ENCODE measurements at places on chromosomes 7 and 10.

GRCh38 chr7:129702761-129703338 is 91.3 kb downstream of the NRF1 start:
- no peak for DNase-seq

DNA sequence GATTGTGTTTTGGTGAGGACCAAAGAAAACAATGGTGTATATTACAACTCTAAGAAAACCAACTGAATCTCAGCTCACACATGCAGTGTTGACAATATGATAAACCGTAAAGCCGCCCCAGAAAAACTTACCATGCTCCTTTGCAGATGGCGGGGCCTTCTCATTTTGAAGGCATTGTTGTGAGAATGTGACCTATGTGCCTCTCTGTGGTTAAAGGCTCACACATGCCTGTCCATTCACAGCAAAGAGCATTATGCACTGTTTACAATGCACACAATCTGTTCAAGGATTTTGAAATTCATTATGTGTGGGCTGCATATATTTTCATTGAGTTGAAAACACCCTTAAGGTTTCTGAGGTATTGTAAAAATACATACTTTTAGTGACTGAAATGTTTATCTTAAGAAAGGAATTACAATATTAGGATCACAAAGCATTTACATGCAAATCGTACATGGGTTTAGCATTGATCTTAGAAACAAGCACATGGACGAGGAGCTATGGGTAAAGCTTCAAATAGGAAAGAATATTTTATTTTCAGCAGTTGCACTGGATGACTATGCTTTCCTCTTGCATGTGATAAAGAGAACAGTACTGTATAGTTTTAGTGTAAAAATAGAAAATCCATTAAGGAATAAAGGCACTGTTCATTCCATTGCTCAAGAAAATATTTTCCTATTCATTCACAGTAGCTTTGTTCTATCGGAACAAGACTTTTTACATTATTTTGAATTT is 334.3 kb downstream of the ARL4A start:
- no peak for DNase-seq

DNA sequence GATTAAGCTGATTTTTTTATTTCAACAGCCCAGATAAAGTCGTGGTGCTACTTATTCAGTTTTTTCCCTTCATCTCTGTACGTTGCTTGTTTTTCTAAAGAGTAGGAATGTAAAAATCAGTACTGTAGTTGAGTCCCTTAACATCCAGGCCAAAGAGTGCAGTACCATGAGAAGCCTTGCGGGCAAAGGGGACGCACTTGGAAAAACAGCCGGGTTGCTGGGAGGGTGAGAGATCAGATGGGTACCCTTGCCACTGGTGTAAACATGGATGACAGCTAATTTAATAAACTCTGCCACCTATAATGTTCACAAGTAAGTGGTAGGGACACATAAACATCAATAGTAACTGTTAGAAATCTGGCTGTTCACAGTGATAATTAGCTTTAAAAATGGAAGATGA is 175.9 kb downstream of the POU6F2 start:
- DNase-seq, result no peak

- DNase-seq, result no peak
Observed at GRCh38 chr7:90276033-90276728, 31.2 kb downstream of the CFAP69 start.

- no peak for DNase-seq
Observed at GRCh38 chr10:65864529-65864928, 1061.3 kb upstream of the LRRTM3 start.

GRCh38 chr10:119370972-119371703 is 163.8 kb downstream of the GRK5 start:
- no peak for DNase-seq

GRCh38 chr7:27361522-27361921 is 118.9 kb downstream of the EVX1 start:
- no peak for DNase-seq

- no peak for DNase-seq
Observed at GRCh38 chr10:26706936-26707335, 9.4 kb downstream of the PDSS1 start.

DNA sequence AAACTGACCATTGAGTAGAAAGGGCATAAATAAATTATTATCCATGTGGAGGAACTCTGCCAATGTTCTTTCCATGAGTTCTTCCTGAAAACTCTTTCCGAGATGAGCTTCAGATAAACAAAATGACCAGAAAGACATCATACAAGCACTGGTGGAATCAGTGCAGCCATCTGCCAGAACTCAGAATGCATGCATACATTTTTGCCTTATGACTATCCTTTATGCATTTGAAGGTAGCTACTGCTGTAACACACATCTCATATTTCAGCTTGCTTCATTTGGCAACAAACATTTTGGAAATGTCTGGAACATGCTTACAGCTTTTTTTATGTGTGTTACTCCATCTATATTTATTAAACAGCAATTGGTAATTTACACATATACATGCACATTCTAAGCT is 448.9 kb downstream of the PLXDC2 start:
- no peak for DNase-seq

DNA sequence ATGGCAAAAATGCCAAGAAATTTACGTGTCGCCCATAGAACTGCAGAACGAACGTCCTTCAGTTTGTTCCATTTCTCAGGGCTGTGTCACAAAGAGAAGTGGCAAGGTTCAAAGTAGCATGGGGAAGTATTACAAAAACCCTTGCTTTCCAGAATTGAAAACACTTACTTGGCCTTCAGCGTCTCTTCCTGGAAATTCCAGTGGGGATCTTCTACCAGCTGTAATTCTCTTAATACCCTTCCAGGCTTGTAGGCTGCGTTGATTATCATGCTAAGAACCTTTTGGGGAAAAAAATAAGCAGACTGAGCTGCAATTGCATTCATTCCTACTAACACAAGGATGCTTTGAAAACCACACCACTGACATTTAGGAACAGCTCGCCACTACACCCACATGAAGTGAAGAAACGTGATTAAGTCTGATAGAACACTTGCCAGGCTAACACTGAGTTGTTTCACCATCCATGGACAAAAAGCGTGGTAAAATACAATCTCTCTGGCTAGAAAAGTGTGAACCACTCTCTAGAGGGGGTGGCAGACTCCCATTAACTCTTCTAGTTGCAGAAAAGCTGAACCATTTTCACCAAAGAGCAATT is 222.3 kb downstream of the SFMBT2 start:
- no peak for DNase-seq

- DNase-seq, result no peak
Observed at GRCh38 chr10:1706256-1706655, 31.1 kb downstream of the ADARB2 start.

- DNase-seq, result no peak
Observed at GRCh38 chr7:149191851-149192250, 3.5 kb upstream of the ZNF282 start.

- no peak for DNase-seq
Observed at GRCh38 chr10:3671386-3671955, 113.5 kb downstream of the KLF6 start.

GRCh38 chr10:28991333-28992270 is 297.3 kb upstream of the LYZL1 start:
- DNase-seq, result peak; percentile 42

DNA sequence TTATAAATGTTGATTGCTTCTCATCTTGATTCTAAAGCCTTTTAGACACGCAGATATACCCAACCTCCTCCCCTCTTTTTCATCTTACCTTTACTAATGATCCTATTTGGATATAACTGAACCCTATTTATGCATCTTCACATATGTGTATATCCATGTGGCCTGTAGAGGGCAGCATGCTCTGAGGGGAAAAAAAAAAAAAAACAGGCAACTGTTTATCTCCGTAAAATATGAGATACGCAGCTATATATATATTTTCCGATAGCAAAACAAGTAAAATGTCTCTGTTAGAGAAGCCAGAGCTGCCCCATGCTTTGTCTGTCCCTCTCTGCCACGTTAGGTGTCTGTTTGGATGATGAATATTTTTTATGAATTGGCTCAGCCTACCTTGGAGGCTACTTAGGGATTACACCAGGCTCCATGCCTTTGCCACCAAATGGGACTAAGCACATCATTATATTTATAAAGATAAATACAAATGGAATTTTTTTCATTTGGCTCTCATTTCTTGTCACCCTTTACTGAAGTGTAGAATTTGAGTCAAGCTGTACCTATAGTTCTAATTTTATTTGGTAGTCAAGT is 174.8 kb upstream of the FZD1 start:
- DNase-seq, result peak; percentile 34

- DNase-seq, result no peak
Observed at GRCh38 chr7:157357129-157358040, 20.6 kb downstream of the DNAJB6 start.
